ENCODE measurements at places on chromosomes 5 and 9. TPM values are rescaled to one million over a fixed set of nuclear protein-coding genes. Genes with fewer than 3 reads are reported as not detected.

DNA sequence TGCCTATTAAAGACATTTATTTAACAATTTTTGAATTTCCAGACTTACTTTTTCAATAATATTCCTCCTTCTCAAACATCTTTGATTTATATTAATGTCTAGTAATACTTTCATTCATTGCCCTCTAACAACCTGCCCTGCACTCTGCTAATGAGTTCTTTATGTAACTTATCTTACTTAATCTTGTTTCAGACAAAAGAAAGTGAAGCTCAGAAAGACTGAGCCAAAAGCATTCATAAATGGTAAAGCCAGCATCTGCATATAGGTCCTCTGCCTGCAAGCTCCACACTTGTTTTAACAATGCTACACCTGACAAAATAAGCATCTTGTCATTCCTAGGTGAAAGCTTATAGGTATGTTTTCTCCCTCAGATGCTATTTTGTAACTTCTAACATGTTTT is 2.4 kb upstream of the TNPO1 start:
- DNase-seq: no peak

The CMBL gene
- 17.0 TPM for polyA plus RNA-seq

DNA sequence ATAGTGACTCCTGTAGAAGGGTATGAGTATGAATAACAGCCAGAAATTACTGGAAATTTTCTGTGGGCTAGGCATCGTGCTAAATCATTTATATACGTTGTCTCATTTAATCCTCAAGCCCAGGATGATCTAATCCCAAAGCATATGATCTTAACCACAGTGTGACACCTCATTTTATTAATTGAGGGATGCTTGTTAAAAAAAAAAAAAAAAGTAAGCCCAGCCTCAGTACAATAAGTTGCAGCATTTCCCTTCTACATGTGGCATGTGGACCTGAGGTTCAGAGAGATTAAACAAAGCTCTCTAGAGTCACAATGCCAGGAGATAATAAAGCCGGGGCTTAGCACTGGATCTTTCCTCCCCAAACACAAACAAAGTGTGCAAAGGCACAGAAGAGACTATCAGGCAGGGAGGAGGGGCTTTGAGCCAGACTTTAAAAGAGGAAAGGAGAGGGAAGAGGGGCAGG is 49.5 kb downstream of the KLF4 start:
- DNase-seq: no peak

DNA sequence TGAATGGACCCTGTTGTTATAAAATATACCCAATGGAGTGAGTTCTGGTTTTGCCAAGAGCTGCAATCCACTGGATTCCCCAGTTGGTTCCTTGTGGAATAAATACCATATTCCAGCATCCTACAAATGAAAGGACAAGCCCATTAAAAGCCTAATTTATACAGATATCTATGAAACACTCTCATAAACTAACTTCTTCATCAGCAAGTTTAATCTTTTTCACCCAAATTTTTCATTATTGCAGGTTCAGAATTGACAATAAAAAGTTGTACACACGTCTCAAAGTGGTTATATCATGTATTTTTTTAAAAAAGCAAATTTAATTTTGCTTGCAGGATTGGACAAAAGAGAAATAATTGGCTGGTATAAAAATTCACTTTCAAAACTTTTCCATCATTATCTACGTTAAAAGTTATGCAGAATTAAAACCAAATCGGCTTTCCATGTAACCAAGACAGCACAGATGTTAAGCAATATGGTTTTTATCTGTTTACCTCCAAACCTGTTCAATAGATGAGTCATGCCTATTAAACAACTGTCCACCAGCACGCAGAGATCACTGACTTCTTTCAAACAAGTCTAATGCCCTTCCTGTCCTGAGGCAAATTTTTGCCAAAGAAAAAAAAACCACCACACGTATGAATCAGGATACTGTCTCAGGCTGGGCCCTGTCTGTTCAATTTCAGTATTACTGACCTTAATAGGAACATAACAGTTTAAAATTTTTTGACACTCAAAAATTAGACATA is 42.5 kb downstream of the CEMIP2 start:
- DNase-seq: peak; percentile 95

DNA sequence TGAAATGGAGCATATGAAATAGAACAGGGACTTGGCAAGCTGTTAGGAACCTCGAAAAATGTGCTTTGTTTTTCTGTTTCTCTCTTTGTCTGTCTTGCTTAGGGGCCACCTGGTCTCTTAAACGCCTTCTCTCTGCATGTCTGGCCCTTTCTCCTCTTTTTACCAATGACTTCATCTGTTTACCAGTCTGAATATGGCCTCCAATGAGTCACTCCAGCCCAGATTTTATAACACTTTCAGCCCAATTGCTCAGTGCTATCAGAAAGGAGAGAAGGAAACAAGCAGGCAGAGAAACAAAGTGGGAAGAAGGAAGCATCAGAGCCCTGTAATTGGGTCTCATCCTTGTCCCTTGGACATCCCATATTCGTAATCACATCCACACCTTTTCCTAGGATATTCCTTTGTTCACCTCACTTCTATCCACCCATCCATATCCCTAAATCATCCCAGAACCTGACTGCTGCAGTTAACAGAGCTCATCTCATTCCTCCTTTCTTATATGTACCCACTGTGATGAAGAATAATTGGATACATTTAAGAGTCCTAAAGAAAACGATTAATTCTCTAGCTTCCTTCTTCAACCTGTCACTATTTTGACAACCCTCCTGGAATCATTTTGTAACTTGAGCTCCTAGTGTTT is 151.8 kb upstream of the GPR151 start:
- DNase-seq: no peak

- DNase-seq: no peak
Measured at GRCh38 chr5:154370813-154371212, 75.0 kb upstream of the SAP30L start.

DNA sequence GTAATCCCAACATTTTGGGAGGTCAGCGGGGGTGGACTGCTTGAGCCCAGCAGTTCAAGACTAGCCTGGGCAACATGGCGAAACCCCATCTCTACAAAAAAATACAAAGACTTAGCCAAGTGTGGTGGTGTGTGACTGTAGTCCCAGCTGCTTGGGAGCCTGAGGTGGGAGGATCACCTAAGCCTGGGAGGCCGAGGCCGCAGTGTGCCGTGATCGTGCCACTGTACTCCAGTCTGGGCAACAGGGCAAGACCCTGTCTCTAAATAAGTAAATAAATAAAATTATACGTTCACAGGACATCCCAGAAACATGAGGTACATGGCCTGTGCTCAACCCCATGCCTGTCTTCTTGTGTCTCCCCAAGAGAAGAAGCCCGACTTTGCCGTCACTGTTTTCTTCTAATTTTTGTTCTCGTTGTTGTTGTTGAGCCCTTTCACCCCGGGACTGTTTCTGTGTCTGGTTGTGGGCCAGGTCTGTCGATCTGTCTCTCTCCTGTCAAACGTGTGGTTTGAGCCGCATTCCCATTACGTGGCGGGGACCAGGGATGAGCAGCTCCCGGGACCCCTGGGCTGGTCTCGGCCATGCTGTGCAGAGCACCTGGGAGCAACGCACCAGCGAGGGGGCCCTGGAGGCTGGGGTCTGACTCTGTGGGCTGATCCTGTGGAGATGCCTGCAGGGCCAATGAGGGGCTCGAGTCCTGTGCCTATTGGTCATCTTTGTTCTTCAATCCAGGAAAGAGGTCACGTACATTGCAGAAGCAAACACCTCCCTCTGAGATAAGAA is 32.2 kb downstream of the NACC2 start:
- no peak for DNase-seq

The PRUNE2 gene
- not detected for polyA plus RNA-seq

GRCh38 chr9:119289740-119290433 is 79.3 kb downstream of the BRINP1 start:
- DNase-seq: peak; percentile 32

The ADAMTS2 gene
- polyA plus RNA-seq: 3.5 TPM

- DNase-seq: no peak
Measured at GRCh38 chr9:9212963-9213362, 1399.8 kb downstream of the PTPRD start.

DNA sequence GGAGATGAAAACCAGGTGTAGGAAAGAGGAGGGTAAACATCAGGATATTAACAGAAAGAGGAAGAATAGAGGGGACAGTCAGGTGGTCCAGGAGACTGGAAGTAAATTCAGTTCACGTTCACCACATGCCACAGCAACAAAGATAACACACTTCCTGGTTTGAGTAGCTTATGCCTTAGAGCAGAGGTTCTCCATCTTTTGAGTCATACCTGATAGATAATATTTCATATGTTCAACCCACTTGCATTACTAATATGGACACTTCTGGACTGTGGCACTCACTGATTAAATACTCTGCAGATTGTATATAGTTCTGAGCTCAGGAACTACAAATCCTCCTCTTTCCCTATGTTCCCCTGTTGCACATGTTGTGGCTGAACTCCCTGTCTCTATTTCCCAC is 179.9 kb upstream of the NR3C1 start:
- DNase-seq: no peak

The LCN1 gene
- polyA plus RNA-seq: not detected

The GPR150 gene
- polyA plus RNA-seq: not detected

GRCh38 chr9:4442806-4443205 is 47.5 kb upstream of the SLC1A1 start:
- no peak for DNase-seq

GRCh38 chr9:127149463-127150390 is 27.3 kb upstream of the ANGPTL2 start:
- DNase-seq: no peak

DNA sequence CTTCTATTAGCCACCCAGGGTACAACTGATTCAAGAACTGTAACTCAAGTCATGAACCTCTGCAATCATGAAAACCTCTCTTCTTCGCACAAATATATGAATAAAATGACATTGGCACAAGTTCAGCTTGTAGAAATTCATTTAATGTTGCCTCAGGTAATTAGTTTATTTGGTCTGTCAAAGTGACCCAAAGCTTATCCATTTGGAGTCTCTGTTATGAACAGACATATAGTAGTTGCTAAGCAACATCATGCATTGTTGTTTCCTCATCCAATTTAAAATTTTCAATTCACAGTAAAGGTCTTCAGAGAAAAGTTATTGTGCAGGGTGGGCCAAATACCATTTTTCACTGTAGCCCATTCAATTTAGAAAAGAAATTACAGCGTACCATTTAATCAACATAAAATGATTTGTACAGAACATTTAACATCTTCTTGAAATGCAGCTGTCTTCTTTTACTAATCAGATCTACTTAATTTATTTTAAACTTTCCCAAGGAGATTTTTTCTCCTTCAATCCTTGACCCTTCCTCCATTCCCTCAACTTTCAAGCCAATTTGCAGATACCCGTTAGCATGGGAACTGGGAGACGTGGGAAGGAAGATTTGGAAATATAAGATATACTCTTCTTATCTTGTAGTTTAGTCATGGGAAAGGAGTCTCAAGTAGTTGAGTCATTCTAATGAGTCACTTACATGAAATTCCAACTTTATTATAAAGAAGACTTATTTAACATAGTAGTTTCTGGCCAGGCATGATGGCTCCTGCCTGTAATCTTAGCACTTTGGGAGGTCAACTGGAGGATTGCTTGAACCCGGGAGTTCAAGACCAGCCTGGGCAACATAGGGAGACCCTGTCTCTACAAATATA is 231.3 kb downstream of the ATPSCKMT start:
- DNase-seq: no peak

- DNase-seq: no peak
Measured at GRCh38 chr5:87170799-87171198, 96.9 kb upstream of the RASA1 start.

DNA sequence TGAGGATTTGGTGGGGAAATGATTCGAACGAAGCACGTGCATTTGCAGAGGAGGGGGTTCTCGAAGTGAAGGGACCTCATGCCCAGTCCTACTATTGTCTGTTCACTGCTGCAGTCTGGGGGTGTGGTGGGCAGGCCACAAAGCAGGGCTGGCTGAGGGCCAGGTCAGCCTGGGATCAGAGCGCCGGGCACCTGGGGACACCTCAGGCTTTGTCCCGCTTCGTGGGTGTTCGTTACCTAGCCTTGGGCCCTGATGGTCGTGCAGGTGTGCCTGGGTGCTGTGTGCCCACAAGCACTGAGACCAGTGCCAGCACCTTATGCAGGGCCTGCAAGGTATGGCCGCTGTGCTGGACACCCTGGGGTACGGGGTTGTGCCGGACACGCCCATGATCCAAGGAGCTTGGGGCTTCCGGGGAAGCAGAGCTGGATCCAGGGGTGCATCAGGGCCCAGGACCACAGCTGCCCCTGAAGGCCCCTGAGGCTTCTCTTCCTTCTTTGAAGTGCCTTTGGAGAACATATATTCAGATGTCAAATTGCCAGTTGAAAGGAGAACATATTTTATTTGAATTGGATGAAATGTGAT is 80.6 kb downstream of the COL5A1 start:
- DNase-seq: no peak

DNA sequence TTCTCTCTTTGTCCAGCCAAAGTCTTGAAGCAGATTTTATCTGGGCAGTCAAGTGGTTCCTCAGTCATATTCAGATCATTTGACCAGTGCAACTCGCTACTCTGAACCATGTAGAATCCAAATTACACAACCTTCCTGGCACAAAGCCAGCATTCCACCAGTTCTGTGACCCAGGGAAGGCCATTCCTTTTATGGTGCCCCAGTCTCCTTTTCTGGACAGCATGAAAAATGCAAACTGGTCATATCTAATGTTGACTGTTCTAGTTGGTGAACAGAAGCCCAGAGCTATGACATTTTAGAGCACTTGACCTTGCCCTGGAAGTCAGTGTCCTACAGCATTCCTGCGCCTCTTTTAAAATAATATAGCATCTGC is 364.6 kb downstream of the BRINP1 start:
- DNase-seq: peak; percentile 12

DNA sequence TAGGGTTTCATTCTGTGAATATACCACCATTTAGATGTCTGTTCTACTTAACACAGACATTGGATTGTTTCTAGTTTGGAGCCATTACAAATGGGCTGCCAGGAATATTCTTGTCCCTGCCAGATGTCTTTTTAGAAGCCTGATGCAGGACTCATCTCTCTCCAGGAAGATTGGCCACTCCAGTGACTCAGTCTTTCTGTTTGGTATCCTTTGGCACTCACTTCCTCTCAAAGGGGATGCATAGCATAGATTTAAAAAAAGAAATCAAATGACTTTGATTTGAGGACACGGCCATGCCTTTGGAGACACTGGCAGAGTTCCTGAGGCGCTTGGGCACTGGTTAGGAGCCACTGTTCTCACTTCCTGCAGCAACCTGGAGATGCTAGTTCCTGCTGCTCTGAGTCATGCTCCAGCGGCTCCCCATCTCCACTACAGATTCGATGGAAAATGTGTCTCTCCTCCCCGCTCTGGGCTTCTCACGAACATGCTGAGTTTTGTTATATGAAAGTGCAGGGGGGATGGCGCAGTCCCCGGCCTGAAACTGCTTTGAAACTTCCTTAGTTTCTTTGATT is 3.5 kb upstream of the ZNF366 start:
- DNase-seq: no peak

- DNase-seq: no peak
Measured at GRCh38 chr5:151492729-151493128, 45.3 kb downstream of the SLC36A1 start.

DNA sequence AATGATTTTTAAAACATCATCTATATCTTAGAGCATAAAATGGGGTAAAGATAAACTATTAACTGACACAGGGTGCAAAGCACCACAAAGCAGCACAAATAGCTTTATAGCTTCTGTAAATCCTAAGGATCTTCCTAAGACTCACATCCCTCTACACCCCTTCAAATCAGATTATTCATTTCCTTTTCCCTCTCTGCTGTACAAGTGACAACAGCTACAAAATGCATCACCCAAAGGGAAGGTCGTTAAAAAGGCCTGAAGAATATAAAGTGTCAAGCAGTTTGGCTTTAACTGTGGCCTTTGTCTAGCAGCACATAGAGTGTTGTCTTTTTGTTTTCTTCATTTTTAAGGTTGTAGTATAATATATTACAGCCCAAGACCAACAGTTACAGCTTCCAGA is 422.1 kb downstream of the PDE4D start:
- no peak for DNase-seq

GRCh38 chr5:179900206-179900605 is 7.5 kb downstream of the TBC1D9B start:
- no peak for DNase-seq

The SOX30 gene
- polyA plus RNA-seq: not detected

The SPINK1 gene
- polyA plus RNA-seq: 27.5 TPM

Data from HepG2 (cell line).